ENCODE measurements at places on chromosomes 3 and 15. TPM values are rescaled to one million over a fixed set of nuclear protein-coding genes. Genes with fewer than 3 reads are reported as not detected.

- H3K27me3 ChIP-seq, result no peaks in the 10 kb centered on the region
- no peaks in the 10 kb centered on the region for H3K36me3 ChIP-seq
- no peak for DNase-seq
- H3K4me3 ChIP-seq, result no peak overlapping the region
Observed at GRCh38 chr3:9015250-9015649, 52.0 kb upstream of the RAD18 start.

DNA sequence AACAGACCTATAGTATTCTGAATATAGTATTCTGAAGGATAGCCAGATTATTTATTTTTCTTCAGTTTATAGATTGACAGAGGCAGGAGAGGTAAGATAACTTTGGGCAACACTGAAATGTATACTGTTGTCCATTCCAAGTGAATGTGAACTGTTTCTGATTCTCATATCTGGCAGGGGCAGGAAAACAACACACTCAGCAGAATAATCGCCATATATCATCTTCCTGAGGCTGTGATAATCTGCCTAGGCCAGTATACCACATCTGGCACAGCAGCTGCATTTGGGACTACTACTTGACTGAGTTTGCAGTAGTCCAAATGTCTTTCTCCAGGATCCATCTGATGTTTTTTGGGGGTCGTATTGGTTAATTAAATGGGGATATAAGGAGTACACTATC is 22.4 kb upstream of the SETD2 start:
- H3K4me1 ChIP-seq, result no peaks in the 10 kb centered on the region
- DNase-seq, result no peak
- H3K27me3 ChIP-seq, result no peaks in the 10 kb centered on the region
- H3K4me3 ChIP-seq, result no peak overlapping the region

- no peak for DNase-seq
- no peak overlapping the region for H3K4me3 ChIP-seq
- no peaks in the 10 kb centered on the region for H3K4me1 ChIP-seq
- no peaks in the 10 kb centered on the region for H3K36me3 ChIP-seq
- no peak overlapping the region for H3K27ac ChIP-seq
Observed at GRCh38 chr3:138326866-138327595, 2.6 kb downstream of the NME9 start.

GRCh38 chr3:4748701-4749378 is 230.4 kb upstream of the BHLHE40 start:
- H3K4me1 ChIP-seq, result peaks cover 63% of the 10 kb centered on the region
- DNase-seq, result no peak
- no peak overlapping the region for H3K27ac ChIP-seq
- no peaks in the 10 kb centered on the region for H3K36me3 ChIP-seq
- no peaks in the 10 kb centered on the region for H3K27me3 ChIP-seq

DNA sequence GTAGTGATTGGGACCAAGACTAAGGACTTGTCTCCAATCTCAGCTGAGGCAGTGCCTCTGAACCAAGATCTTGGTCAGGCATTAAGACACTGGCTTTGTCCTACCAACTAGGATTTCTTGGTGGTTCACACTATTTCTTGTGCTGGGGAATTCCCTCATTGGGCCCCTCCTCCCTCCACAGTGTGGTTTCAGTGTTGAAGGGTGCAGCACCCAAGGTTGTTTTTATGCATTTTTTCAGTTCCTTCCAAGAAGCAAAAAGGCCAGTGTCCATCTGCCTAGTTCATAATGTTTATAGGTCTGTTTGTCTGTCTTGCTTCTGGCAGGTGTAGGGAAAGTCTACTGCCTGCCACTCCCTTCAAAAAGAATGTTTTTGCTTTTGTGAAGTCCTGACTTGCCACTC is 10.6 kb upstream of the ITPKA start:
- H3K36me3 ChIP-seq, result no peaks in the 10 kb centered on the region
- H3K4me1 ChIP-seq, result peaks cover 14% of the 10 kb centered on the region
- DNase-seq, result no peak
- no peak overlapping the region for H3K27ac ChIP-seq

GRCh38 chr3:144018776-144019175 is 47.2 kb downstream of the DIPK2A start:
- H3K36me3 ChIP-seq, result no peaks in the 10 kb centered on the region
- H3K4me1 ChIP-seq, result no peaks in the 10 kb centered on the region
- no peak for DNase-seq
- no peaks in the 10 kb centered on the region for H3K27me3 ChIP-seq

GRCh38 chr15:74252291-74252690 is 16.2 kb downstream of the CCDC33 start:
- H3K27me3 ChIP-seq, result no peaks in the 10 kb centered on the region
- no peak overlapping the region for H3K27ac ChIP-seq
- H3K36me3 ChIP-seq, result no peaks in the 10 kb centered on the region
- H3K4me3 ChIP-seq, result no peak overlapping the region
- DNase-seq, result no peak

GRCh38 chr15:93929375-93930094 is 301.8 kb upstream of the MCTP2 start:
- no peak for DNase-seq
- H3K36me3 ChIP-seq, result no peaks in the 10 kb centered on the region
- H3K27ac ChIP-seq, result no peak overlapping the region
- no peak overlapping the region for H3K4me3 ChIP-seq
- no peaks in the 10 kb centered on the region for H3K27me3 ChIP-seq

DNA sequence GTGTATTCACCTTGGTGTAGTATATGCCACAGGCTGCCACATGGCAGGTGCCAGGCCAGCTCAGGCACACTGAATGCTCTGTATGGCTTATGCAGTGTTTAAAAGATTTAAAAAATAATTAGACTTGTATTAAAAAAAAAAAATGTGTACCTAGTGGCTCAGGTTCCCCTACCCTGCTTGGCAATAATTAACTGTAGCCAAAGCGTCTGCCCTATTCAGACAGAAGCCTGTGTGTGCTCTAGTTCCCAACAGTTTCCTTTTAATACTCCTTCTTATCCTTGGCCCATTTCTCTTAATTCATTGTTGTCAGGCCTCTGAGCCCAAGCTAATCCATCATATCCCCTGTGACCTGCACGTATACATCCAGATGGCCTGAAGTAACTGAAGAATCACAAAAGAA is 752.2 kb upstream of the CFAP20DC start:
- H3K27me3 ChIP-seq, result no peaks in the 10 kb centered on the region
- no peak for DNase-seq
- no peaks in the 10 kb centered on the region for H3K36me3 ChIP-seq
- no peaks in the 10 kb centered on the region for H3K4me1 ChIP-seq
- H3K4me3 ChIP-seq, result no peak overlapping the region
- H3K27ac ChIP-seq, result no peak overlapping the region

GRCh38 chr3:60182697-60183096 is 1068.6 kb downstream of the FHIT start:
- H3K27ac ChIP-seq, result no peak overlapping the region
- no peaks in the 10 kb centered on the region for H3K36me3 ChIP-seq
- peaks cover 8% of the 10 kb centered on the region for H3K4me1 ChIP-seq
- H3K4me3 ChIP-seq, result no peak overlapping the region

DNA sequence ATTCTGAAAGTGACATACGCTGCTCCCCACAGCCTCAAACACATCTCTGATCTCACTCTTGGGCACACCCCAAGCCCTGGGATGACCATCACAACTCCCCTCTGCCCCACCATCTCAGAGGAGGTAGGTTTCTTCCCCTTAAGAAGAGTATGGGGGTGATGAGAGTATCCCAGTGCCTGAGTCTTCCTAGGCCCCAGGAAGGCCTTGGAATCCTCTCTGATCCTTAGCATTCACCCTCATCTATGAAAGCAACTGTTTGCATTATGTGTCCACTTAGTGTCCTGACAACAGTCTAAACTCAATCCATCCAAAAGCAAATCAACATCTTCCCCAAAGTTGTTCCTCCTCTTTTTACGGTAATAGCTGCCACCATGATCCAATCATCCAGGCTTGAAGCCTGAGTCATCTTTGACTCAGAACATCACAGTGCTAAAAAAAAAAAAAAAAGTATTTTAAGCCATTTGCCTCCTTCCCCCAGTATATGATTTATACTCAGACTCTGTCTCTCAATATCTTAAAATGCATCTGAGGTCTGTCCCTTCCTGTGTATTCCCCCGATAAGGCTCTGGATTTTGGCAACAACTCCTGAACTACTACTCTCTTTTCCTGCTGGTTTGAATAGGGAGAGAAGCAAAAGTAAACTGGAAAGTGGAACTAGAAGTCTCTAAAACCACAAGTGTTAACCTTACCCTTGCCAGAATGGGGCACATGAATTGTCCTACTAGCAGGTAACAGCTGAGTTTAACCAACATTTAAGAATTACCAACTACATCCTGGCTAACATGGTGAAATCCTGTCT is 22.5 kb downstream of the POPDC2 start:
- H3K27ac ChIP-seq, result no peak overlapping the region
- H3K36me3 ChIP-seq, result no peaks in the 10 kb centered on the region
- H3K27me3 ChIP-seq, result no peaks in the 10 kb centered on the region
- no peak for DNase-seq

- H3K27ac ChIP-seq, result no peak overlapping the region
- H3K27me3 ChIP-seq, result no peaks in the 10 kb centered on the region
- no peaks in the 10 kb centered on the region for H3K4me1 ChIP-seq
- H3K36me3 ChIP-seq, result no peaks in the 10 kb centered on the region
- no peak overlapping the region for H3K4me3 ChIP-seq
- no peak for DNase-seq
Observed at GRCh38 chr3:173748105-173748504, 350.6 kb downstream of the NLGN1 start.

GRCh38 chr3:3366386-3366785 is 186.9 kb upstream of the CRBN start:
- no peak for DNase-seq
- H3K4me3 ChIP-seq, result no peak overlapping the region
- no peak overlapping the region for H3K27ac ChIP-seq
- H3K27me3 ChIP-seq, result no peaks in the 10 kb centered on the region
- H3K36me3 ChIP-seq, result no peaks in the 10 kb centered on the region
- H3K4me1 ChIP-seq, result no peaks in the 10 kb centered on the region

DNA sequence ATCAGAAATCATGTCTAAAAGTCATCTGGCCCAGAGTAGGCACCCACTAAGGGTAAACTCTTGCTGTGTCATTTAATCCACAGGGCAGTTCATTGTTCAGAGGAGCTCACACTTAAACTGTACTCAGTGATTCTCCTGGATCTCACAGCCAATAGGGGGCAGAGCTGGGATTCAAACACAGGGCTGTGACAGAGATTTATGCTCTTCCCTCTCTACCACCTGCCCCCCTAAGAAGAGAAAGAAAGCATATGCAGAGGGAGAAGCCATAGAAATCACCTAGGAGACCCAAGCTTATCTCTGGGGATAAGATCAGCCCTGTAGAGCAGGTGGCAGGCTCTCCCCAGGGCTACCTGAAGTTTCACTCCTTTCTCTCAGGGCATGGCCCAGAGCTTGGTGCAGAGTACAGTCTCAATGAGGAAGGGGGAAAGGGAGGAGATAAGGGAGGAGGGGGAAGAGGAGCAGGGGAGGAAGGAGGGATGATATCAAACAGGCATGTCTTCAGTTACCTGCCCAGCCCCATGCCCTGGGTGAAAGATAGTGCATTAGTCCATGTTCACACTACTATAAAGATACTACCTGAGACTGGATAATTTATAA is 51.8 kb upstream of the ADPGK start:
- H3K4me1 ChIP-seq, result no peaks in the 10 kb centered on the region
- no peak overlapping the region for H3K27ac ChIP-seq
- H3K4me3 ChIP-seq, result no peak overlapping the region
- no peaks in the 10 kb centered on the region for H3K27me3 ChIP-seq
- no peaks in the 10 kb centered on the region for H3K36me3 ChIP-seq

DNA sequence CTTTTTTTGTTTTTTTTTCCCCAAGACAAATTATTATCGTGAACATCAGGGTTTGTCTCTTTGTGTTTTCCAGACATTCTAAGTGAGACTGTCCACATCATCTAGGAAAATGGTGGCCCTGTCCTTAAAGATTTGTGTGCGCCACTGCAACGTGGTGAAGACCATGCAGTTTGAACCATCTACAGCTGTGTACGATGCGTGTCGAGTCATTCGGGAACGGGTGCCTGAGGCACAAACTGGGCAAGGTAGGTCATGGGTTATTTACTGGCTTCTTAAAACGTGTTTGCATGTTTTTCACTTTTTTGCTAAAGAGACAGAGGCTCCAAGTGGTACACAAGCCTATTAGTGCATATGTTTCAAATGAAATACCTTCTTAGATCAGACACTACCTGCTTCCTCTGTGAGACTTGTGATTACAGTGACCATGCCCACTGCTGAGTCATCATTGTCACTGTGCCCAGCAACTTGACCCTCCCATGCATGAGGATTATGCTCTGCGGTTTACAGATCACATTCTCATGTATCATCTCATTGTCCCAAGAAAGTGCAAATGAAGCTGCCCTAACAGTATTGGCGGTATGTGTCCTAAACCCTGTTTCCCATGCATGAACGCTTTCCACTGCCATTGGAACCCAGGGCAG is 395.2 kb upstream of the TPM1 start:
- H3K4me3 ChIP-seq, result no peak overlapping the region
- H3K4me1 ChIP-seq, result no peaks in the 10 kb centered on the region
- no peaks in the 10 kb centered on the region for H3K27me3 ChIP-seq

DNA sequence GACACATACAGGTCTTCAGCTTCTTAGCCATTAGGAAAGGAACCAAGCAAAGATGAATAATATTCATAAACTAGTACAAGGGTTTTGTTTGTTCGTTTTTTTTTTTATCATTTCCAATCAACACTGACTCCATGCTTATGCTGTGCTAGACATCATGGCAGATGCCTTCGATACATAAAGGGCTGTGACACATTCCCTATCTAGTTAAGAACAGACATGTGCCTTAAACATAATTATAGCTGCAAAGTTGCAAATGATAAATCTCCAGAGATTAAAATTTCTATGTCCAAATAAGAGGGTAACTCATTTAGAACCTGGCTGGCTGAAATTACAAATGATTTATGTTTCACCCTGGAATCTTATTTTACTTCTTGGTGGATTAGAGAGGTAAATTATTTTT is 386.4 kb downstream of the LSAMP start:
- no peaks in the 10 kb centered on the region for H3K4me1 ChIP-seq
- no peaks in the 10 kb centered on the region for H3K27me3 ChIP-seq
- DNase-seq, result no peak
- H3K27ac ChIP-seq, result no peak overlapping the region
- no peaks in the 10 kb centered on the region for H3K36me3 ChIP-seq

SGO1 gene
- total RNA-seq, result 27.2 TPM

PSTPIP1 gene
- not detected for total RNA-seq

PLA2G4D gene
- total RNA-seq, result not detected

SEMA5B gene
- total RNA-seq, result 0.84 TPM

TRH gene
- total RNA-seq, result not detected

GPR62 gene
- not detected for total RNA-seq

NRG4 gene
- 0.95 TPM for total RNA-seq

TWF2 gene
- 29.9 TPM for total RNA-seq

CPA3 gene
- total RNA-seq, result not detected

SLC26A6 gene
- 54.7 TPM for total RNA-seq

ASB14 gene
- total RNA-seq, result not detected

LRRC15 gene
- 0.16 TPM for total RNA-seq

GABRA5 gene
- not detected for total RNA-seq

SUCNR1 gene
- total RNA-seq, result not detected
